ENCODE measurements at places on chromosomes 16 and 17. TPM values are rescaled to one million over a fixed set of nuclear protein-coding genes. Genes with fewer than 3 reads are reported as not detected.

Gene ZP2
- total RNA-seq: not detected

DNA sequence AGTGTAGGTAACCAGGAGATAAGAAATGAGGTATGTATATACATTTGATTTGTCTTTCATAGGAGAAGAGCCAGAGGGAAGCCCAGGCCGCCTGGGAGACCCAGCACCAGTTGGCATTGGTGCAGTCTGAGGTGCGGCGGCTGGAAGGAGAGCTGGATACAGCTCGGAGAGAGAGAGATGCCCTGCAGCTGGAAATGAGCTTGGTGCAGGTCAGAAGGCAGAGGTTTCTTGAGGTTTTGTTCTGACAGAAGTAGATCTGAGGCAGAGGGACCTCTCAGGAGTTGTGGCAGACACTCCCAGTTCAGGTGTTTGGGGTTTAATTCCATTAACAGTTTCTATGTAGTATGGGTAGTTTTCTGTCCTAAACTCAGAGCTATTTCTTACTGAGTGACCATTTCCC is 8.0 kb downstream of the CNTROB start:
- H3K27me3 ChIP-seq: no peaks in the 10 kb centered on the region
- no peaks in the 10 kb centered on the region for H3K36me3 ChIP-seq
- no peak for DNase-seq
- H3K4me3 ChIP-seq: no peak overlapping the region

Gene TMEM238L
- total RNA-seq: 1.2 TPM

GRCh38 chr16:56477096-56477878 is 25.9 kb downstream of the OGFOD1 start:
- no peaks in the 10 kb centered on the region for H3K4me1 ChIP-seq
- H3K4me3 ChIP-seq: no peak overlapping the region
- H3K27ac ChIP-seq: no peak overlapping the region
- no peaks in the 10 kb centered on the region for H3K27me3 ChIP-seq

DNA sequence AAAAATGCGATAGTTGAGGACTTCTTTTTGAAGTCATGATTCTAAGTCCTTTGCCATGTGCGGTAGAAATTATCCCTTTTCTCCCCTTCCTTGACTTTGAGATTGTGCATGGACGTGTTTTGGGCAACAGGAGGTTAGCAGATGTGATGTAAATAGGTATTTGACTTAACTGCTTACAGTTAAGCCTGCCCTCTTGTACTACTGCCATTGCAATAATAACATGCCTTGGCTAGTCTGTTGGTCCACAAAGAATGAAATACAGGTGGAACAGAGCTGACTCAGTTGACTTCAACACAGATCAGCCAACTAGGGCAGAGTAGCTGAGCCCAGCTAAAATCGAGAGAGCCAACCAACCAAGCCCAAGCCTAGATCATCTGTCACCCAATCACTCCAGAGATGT is 125.5 kb downstream of the BRIP1 start:
- H3K4me3 ChIP-seq: no peak overlapping the region
- DNase-seq: no peak
- H3K27ac ChIP-seq: no peak overlapping the region
- H3K4me1 ChIP-seq: no peaks in the 10 kb centered on the region
- no peaks in the 10 kb centered on the region for H3K27me3 ChIP-seq

Gene USP36
- 71.2 TPM for total RNA-seq

Gene KRT31
- not detected for total RNA-seq

DNA sequence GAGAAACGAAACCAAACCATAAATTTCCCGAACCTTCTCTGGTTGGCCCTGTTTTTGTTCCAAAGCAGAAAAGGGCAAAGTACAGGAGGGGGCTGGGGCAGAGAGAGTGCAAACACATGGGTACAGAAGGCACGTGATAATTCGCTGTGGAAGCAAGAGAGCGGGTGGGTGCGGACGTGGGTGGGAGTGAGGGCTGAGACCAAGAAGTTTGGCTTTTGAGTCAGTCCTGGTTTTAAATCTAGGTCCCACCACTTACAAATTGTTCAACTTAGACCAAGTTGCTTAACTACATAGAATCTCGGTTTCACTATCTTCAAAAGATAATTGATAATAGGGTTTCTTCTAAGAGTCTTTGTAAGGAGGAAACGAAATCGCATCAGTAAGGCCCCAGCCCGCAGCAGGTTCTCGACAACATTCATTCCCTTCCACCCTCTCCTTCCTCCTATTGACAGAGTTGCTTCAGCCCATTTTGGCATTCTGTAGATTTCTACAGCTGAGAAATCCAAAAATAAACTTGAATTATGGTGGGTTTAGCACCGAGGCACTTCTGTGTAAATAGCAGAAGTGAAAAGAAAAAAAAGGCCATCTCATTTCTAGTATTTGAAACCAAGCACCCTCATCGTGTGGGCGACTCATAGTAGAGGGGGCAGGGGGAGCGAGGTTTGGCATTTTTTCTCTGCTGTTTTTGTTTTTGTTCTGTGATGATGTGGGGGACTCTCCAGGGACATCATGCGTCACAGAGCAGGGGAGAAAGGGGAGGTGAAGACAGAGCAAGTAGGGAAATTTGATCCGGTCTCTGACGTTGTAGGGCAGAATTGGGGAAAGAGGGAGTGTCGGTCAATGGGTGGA is 33.6 kb upstream of the CCR7 start:
- no peak overlapping the region for H3K4me3 ChIP-seq
- H3K27ac ChIP-seq: peak overlapping the region; percentile 31
- no peaks in the 10 kb centered on the region for H3K36me3 ChIP-seq
- no peaks in the 10 kb centered on the region for H3K4me1 ChIP-seq
- DNase-seq: peak; percentile 70
- no peaks in the 10 kb centered on the region for H3K27me3 ChIP-seq

DNA sequence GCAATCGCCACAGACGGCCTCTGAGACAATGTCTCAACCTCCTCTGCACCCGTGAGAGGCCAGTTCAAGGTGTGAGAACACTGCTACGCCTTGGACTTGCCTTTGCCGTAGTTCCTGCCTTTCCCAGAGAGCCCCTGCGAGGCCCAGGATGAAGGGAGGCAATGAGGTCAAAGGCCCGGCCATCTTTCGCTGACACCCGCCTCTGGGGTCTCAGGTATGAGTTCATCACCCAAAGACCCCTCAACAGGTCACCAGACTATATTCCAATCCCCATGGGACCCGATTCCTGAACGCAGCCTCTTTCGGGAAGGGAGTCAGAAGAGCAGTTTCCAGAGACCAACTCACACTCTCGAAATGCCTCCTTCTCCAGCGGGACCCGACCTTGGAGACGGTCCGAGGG is 573.5 kb downstream of the KCNJ18 start:
- no peaks in the 10 kb centered on the region for H3K4me1 ChIP-seq
- no peak overlapping the region for H3K4me3 ChIP-seq
- no peaks in the 10 kb centered on the region for H3K27me3 ChIP-seq
- H3K36me3 ChIP-seq: no peaks in the 10 kb centered on the region

DNA sequence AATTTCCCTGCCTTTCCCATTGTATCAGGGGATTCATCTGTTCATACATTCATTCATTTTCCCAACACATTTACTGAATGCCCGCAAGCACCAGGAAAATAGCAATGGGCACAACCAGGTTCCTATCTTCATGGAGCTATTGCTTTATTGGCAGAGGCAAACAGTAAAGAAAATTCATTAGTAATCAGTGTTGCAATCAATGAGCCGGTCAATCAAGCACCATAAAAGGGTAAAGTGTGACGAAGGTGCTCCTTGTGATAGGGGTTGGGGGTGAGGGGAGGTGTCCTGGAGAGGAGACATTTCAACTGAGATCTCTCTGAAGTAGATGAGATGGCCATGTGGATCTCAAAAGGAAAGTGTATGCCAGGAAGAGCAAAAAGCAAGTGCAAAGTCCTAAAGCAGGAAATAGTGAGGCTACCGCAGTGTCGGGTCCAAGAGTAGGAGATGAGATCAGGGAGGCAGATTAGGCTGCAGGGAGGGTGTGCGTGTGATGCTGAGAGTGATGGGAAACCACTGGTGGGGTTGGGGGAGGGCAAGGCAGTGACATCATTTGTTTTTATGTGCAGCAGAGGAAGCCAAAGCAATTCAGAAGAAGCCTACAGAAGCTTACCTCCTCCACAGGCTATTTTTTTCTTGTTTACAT is 28.4 kb downstream of the CDH13 start:
- no peaks in the 10 kb centered on the region for H3K27me3 ChIP-seq
- H3K4me3 ChIP-seq: no peak overlapping the region
- peaks cover 29% of the 10 kb centered on the region for H3K4me1 ChIP-seq
- no peaks in the 10 kb centered on the region for H3K36me3 ChIP-seq

Gene KCNJ16
- not detected for total RNA-seq

DNA sequence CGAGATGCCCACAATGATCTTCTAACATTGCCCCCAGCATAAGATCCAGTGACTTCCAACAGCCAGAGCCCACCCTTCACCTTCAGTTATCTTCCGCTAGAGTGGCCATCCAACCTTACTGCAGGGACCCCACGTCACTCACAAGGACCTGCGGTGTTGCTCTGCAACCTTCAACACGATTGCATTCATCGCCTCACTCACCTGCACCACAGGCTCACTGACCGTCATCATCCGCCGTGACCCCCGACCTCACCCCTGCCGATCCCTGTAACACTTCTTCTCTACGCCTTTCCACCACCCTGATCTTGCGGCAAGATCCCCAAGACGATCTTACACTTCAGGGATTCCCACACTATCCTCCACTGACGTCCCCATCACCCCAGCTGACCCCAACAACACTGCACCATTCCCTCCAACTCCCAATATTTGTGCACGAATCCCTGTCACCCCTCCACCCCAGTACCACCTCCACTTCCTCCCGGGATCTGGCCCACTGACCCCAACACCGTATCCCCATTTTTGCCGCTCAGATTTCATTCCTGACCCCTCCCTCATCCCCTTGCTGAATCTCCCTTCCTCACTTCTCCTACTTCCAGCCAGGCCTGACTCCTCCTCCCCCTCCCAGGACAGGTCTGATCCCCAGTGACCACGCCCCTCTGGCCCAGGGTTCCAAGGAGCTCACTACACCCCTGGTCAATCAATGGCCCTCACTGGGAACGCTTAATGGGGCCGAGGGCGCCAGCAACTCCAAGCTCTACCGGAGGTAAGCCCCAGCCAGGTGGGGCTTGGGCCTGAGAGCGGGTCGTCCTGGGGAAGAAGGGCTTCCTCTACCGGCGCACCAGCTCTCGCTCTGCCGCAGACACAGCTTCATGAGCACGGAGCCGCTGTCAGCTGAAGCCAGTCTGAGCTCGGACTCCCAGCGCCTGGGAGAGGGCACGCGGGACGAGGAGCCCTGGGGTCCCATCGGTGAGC is 7.6 kb downstream of the RUNDC3A start:
- no peak overlapping the region for H3K4me3 ChIP-seq
- no peak overlapping the region for H3K27ac ChIP-seq
- no peaks in the 10 kb centered on the region for H3K36me3 ChIP-seq
- peaks cover 6% of the 10 kb centered on the region for H3K4me1 ChIP-seq
- DNase-seq: no peak

DNA sequence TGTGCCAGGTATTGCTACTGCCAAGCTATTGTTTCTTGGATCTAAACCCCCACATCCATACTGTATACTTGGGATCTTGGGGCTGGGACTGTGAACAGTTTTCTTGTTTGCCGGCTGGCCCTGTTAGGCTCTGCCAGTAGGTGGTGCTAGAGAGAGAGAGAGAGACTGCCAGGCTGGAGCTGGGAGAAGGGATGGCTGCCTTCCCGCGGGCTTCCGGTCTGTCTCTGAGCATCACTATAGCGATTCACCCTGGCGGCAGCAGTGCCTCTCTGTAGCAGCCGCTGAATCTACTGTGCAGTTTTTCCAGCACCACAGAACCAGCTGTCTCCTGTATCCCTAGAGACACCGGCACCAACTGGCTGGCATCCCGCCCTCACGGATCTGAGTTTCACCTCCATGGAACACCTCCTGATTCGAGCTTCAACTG is 201.2 kb downstream of the UTP18 start:
- H3K36me3 ChIP-seq: no peaks in the 10 kb centered on the region
- no peaks in the 10 kb centered on the region for H3K27me3 ChIP-seq
- no peak overlapping the region for H3K27ac ChIP-seq

Gene MMP28
- total RNA-seq: 32.2 TPM

GRCh38 chr17:38602956-38603785 is 2.6 kb downstream of the SRCIN1 start:
- H3K27me3 ChIP-seq: peaks cover 11% of the 10 kb centered on the region
- H3K27ac ChIP-seq: no peak overlapping the region
- H3K4me3 ChIP-seq: no peak overlapping the region

- H3K36me3 ChIP-seq: no peaks in the 10 kb centered on the region
- no peaks in the 10 kb centered on the region for H3K27me3 ChIP-seq
- H3K27ac ChIP-seq: no peak overlapping the region
- no peak overlapping the region for H3K4me3 ChIP-seq
- H3K4me1 ChIP-seq: no peaks in the 10 kb centered on the region
- no peak for DNase-seq
These were observed 138.6 kb downstream of the TOX3 start for GRCh38 chr16:52408191-52408845.

Gene SNX20
- total RNA-seq: 2.2 TPM

Gene KRT25
- total RNA-seq: not detected

DNA sequence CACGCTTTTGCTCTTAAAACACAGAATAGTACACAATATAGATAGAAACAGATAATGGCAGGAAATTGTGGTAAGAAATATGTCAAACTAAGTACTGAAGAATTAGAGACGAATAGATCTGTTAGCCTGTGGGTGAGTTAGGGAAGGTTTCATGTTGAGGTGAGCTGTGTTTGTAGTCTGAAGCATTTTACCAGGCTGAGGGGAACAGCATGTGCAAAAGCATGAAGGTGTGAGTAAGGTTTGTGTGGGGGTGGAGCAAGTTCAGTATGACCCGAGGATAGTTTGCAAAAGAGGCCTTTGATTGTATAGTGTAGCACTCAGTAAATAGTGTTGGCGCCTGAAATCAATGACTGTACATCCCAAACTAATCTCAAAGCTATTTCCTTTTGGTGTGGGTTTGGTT is 13.8 kb downstream of the IGSF6 start:
- no peak for DNase-seq
- H3K27me3 ChIP-seq: no peaks in the 10 kb centered on the region
- no peaks in the 10 kb centered on the region for H3K36me3 ChIP-seq
- no peaks in the 10 kb centered on the region for H3K4me1 ChIP-seq

DNA sequence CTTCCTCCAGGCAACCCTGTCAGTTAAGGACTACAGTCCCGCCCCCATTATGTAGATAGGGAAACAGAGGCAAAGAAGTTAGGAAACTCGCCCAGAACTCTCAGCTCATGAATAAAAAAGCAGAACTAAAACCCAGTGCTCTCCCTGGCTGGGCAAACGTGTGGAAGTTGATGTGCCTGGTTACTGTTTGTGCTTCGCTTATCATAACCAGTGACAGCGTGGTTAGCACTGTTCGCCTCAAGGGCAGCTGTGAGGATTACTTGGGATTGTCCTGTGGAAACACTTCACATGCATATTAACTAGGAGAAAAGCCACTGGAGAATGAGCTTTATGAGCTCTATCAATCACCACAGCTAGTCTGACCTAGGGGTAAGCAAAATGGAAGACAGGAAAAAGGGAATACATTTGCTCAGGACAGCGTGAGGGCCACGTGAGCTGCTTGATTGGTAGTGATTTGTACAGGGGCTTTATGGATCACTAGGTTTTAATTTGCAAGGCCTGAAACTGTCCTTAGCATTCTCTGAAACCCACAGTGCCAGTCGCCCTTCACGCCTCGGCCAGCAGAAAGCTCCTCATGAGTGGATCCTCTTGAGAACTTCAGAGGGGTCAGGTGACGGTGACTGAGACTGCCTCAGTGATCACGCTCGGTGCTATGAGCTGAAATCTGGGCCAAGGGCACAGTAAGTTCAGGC is 19.9 kb downstream of the CYB5D2 start:
- no peak for DNase-seq
- no peaks in the 10 kb centered on the region for H3K36me3 ChIP-seq
- no peak overlapping the region for H3K4me3 ChIP-seq

All from vagina (tissue), 2 donors.